Endothelial cell (in vitro differentiated cells): ENCODE measurements at places on chromosomes 12 and 14. TPM values are rescaled to one million over a fixed set of nuclear protein-coding genes. Genes with fewer than 3 reads are reported as not detected.
A peak's percentile ranks its signal among the peaks of the same experiment; 100 is the strongest.

DNA sequence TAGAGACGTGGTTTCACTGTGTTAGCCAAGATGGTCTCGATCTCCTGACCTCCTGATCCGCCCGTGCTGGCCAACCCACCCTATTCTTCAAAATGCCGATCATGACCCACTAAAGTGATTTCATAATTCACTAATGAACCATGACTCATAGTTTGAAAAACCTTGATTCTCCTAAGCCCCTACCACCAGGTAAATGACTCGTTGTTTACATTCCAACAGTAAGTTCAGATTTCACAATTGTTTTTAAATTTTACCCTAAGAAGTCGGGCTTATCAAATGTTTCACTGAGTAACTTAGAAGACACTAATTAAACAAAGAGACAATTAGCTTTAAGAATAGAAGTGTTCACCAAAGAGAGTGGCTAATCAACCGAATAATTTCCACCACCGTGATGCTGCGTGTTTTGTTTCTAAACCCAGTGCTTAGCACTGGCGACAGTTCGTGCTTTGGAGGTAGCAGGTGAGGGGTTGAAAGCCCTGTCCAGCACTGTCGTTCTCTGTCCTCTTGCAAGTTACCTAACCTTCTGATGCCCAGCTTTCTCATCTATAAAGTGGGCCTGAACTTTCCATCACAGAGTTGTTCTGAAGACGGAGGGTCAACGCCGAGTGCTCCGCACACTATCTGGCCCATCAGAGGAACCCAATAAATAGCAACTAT is 136.5 kb downstream of the NTF3 start:
- no peak for DNase-seq

DNA sequence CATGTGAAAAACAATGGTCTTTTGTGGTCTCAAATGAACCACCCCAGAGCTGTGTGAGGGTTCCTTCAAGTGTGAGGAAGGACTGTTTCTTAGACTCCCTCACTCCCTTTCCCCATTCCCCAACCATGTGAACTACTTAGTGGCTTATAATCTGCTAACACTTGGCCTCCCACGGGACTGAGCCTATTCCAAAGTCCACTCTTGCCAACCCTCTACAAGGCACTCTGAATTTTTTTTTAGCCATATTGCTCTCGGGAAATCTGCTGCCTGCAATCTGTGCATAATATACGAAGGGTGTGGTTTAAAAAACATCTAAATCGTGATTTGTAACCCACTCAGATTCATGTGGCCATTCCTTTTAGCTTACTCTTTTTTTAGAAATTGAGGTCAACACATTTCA is 2.6 kb downstream of the SVOP start:
- DNase-seq = no peak

DNA sequence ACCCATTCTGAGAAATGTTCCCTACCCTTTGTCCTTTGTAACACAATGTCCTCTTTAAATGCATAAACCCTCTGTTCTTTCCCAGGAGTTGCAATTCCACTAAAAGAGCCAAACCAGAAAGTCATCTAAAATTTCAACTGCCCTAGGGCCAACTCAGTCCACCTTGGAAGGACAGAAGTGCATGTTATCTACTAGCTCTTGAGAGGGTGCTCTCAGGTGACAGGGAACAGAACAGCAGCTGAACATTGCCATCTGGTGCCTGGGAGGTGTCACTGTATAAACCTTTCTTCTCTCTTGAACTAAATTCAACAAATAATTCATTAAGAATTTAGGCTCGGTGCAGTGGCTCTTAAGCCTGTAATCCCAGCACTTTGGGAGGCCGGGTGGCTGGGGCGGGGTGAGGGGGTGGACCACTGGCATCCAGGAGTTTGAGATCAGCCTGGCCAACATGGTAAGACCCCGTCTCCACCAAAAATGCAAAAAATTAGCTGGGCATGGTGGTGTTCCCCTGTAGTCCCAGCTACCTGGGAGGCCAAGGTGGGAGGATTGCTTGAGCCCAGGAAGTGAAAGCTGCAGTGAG is 10.3 kb upstream of the FERMT2 start:
- peak; percentile 21 for DNase-seq

DNA sequence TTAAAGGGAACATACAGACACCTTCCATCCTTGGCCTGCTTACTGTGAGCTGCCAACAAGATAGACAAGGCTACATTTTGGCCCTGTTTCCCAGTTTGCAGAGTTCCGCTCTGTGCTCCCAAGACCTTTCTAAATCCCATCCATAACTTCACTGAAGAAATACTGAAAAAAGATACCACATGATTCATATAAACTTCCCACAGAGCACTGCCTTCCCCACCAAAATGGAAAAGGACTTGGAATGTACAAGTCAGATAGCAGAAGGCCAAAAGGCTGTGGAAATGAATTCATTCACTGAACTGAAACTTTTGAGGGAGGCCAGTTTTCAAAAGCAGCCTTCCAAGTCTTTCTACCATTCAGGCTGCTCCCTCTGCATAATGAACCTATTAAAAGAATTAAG is 29.6 kb downstream of the PDZRN4 start:
- DNase-seq = no peak

DNA sequence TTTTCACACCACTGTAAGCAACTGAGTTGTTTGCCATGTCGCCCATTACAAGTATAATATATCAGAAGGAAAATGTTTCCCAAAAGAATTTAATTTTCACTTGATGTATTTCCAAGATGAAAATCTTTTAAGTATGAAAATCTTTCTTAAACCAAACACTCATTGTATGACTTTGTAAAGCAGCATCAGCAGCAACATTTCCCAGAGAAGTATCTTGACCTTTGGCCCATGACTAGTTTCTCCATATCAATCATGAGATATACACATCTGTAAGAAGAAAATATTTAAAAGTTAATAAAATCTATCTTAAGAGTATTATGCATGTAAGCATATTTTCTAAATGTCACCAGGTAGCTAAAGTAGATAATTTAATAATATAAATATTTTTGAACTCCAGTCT is 52.8 kb downstream of the ATP2B1 start:
- no peak for DNase-seq

CISTR gene
- 1.4 TPM for total RNA-seq

GPR84 gene
- 0.41 TPM for total RNA-seq

PITPNM2 gene
- total RNA-seq = 14.3 TPM

GRCh38 chr14:37901978-37902377 is 305.7 kb upstream of the SSTR1 start:
- no peak for DNase-seq

GRCh38 chr12:26822026-26822425 is 11.0 kb downstream of the ITPR2 start:
- no peak for DNase-seq

- DNase-seq = no peak
Observed at GRCh38 chr14:51516706-51517395, 134.9 kb upstream of the FRMD6 start.

GRCh38 chr12:106774005-106774807 is at the start of gene RIC8B:
RIC8B (plus strand) TSS chr12:106774682; CDS start chr12:106774746, 64 bp downstream.
- DNase-seq = peak; percentile 95

GRCh38 chr14:75428230-75429104 is 645 bp downstream of the JDP2 start:
- peak; percentile 9 for DNase-seq

- DNase-seq = no peak
Observed at GRCh38 chr14:94395888-94396574, 7.6 kb upstream of the SERPINA1 start.

ACRBP gene
- 19.3 TPM for total RNA-seq

DNA sequence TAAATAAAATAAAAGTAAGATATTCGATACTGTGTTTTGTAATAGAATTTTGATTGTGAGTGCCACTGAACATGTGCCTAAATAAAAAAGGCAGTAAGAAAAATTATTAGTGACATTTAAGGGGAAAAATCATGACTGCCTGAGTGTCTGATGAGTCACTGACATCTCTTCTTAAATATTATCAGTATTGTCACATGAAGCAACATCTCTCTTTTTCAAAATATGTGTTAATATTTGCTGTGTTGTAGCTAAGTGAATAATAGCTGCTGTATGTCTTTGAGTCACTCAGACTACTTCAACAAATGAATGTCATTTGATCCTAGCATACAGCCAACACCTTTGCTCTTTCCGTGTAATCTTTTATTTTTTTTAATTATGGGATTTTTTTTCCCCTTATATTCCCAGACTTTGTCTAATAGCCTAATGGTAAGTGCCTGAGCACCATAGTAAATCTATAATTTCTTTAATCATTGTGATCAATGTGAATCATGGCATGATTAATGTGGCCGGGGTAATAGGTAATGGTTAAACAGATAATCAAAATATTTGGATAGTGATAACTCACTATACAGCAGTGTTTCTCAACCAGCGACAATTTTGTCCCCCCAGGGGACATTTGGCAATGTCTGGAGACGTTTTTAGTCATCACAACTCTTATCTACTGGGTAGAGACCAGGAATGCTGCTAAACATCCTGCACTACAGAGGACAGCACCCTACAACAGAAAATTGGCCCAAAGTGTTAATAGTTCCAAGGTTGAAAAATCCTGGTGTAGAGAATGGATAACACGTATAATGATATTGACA is 11.7 kb upstream of the OTX2 start:
- no peak for DNase-seq

DNA sequence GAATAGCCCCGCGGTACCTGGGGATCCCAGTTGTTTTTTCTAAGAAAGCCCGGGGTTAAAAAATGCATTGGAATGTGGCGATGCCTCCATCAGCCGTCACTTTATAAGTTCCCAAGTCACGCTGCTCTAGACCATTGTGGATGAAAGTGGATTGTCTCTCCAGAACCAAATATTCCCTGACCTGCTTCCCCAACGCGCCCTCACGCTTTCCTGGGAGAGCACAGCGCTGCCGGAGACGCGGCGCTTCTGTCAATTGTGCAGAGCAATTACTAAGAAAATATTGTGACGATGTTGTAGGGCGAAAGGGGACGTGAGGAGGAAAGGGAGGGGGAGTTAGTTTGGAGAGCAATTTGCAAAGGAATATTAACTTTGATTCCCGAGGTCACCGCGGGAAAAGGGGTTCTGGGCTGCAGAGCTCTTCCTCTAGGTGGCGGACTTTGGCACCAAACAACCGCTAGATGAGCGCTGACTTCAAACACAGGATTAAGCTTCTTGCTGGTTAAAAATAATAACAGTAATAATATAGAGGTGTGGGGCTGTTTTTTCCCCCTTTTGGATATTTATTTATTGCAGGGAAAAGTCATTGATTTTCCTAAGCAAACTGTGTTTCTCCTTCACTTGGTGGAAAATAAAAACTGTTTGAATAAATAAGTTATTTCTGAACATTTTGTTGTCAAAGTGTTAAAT is 9.6 kb upstream of the FOXG1 start:
- peak; percentile 53 for DNase-seq

DNA sequence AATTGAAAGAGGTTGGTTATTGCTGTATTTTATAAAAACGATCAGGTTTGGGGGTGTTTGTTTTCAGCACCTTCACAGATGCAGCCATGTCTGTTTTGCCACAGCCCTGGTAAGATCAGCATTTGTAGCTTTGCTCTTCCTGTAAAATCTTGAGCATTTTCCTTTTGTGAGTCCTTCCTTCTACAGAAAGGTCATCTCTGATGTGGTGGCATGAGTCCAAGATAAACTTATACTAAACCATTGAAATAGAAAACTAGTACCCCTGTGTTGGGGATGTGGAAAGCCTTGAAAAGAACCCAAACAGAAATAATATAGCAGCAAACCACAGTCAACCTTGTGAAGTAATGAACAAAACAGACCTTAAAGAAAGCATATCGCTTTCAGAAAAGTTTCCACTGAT is 85.5 kb downstream of the TGFB3 start:
- DNase-seq = no peak

TSHR gene
- not detected for total RNA-seq

DNA sequence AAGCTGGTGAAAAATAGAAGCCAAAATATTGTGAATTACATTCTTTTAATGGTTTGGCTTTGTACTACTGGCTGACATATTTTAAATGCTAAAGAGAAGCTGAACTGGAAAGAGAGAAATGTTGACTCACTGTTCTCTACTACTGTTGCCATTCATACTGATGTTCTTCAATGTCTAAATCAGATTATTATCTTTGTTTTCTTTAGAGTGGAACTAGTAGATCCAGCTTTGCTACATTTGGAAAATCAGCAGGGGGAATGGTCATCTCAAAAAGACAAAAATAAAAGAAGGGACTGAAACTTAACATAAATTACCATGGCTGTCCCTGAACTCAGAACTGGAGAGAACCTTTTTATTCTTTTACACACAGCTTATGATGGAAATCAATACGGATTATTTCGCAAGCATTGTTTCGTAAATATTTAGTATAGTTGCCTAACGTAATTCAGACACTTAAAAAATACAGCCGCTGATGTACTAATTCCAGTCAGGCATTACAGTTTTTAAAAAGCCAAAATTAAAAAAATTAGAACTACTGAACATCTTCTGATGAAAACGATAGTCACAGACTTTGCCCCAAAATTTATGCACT is 76.3 kb upstream of the OTX2 start:
- no peak for DNase-seq

- DNase-seq = no peak
Observed at GRCh38 chr12:47145188-47145587, 65.4 kb upstream of the AMIGO2 start.

CCDC177 gene
- not detected for total RNA-seq

DNA sequence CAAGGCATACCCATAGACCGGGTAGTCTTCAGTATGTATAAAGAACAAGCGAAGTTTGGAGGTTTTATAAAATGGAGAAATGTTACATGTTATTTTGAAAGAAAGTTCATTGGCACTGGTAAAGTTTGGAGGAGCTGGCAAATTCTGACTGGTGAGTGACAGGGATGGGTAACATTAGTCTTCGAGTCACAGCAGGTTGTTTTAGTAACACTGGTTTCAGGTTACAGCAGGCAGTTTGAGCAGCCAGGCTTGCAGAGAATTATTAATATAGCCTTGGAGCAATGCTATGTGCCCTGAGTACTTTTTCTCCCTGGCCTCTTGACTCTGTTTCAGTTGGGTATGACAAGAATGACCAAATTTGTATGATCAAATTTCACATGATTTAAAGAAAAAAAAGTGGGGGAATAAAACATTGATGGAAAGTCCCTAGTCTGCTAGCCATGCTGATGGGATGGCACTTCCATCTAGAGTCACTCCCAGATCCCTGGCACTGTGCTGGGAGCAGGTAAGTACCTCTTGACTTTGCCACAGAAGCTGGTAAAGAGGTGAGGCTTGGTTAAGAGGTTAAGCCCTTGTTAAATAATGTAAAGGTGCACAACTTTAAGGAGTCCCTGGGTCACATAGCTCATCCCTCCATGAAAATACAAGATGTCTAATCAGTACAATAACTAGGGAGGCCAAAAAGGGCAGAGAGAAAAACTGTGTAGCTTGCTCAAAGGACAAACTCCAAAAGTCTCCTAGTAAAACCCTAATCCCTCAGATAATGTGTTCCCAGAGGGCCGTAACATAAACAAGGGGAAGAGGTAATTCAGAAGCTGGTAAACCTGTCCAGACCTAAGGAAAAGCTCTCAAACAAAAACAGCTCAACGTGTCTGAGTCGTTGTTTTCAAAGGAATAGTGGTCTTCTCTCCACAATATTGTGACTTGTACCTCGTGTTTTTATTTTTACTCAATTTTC is 12.7 kb upstream of the SVOP start:
- DNase-seq = no peak

DNA sequence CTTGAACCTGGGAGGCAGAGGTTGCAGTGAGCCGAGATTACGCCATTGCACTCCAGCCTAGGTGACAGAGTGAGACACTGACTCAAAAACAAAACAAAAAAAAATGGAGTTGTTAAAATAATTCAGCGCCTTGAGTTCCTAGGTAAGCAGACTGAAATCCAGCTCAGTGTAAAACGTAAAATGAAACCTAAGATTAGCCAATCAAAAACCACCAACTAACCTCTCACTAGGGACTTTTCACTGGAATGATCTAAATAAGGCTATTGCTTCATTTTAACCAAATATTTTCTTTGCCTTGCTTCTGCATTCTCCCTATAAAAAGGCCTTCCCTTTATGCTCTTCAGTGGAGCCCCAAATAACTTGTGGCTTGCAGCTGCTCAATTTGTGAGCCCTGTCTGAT is 91.6 kb upstream of the HIF1A start:
- DNase-seq = no peak
